ENCODE measurements at places on chromosomes 16 and 17.

DNA sequence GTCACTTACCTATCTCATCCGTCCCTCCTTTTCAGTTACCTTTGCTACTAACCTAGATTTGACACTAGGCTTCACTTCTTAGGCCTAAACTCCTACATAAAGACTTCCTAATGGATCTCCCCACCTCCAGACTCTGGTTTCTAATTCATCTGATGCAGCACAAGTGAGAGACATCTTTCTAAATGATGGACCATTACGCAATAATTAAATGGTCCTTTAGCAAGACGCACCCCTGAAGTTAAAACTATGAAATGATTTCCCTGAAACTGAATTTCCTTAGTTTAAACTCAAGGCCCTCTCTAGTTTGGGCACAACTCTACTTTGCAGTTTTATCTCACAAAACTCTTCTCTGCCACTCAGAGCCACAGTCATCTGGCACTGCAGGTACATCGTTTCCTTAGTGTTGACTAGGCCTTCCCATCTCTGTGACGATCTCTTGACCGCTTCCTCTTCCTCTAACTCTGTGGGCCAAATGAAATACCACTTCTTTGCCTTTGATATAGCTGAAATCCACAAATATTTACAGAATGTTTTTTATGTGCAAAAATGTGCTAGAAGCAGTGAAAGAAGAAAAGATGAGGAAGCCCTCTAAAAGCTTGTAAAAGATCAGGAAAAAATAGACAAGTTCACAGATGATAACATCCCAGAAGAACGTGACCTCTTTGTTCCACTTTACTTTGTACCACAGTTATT lies 3.3 kb downstream of the SYNRG start:
- DNase-seq = peak; percentile 83

GRCh38 chr16:7545251-7545650 lies 212.6 kb downstream of the RBFOX1 start:
- DNase-seq = no peak

GRCh38 chr17:74922694-74923537 lies at the start of gene USH1G:
TSS of gene USH1G (minus strand) at chr17:74923255. CDS start at chr17:74923073, 182 bp downstream.
- no peak for DNase-seq

GRCh38 chr17:38751144-38751807 lies 1.3 kb upstream of the PSMB3 start:
- peak; percentile 49 for DNase-seq

GRCh38 chr16:2715519-2715918 lies 4.5 kb downstream of the PRSS27 start:
- peak; percentile 20 for DNase-seq

DNA sequence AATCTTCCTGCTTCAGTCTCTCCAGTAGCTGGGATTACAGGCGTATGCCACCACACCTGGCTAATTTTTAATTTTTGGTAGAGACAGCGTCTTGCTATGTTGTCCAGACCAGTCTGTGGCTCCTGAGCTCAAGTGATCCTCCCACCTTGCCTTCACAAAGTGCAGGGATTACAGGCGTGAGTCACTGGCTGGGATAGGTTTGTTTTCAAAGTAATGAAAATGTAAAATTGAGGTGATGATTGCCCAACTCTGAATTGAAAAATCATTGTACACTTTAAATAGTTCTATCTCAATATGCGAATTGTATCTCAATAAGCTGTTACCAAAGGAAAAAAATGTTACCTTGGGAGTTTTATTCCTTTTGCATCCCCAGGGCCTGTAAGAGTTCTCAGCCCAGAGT lies 1.2 kb upstream of the AMFR start:
- DNase-seq = no peak

DNA sequence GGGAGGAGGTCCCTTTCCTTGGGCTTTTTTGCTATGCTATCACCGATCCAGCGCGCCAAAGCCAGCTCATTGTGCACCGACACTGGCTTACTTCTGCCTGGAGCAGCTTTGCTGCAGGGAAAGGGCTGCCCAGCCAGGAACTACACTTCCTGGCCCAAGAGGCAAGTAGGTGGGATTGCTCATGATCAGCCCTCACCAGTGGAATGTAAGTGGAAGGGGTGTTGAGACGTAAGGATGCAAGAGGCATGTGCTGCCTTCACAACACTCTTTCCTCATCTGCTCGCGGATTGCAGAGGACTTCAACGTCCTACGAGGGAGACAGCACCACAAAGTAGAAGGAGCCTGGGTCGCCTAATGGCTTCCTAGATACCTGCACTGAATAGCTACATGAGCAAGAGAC lies 104.3 kb upstream of the FOXF1 start:
- DNase-seq = no peak

DNA sequence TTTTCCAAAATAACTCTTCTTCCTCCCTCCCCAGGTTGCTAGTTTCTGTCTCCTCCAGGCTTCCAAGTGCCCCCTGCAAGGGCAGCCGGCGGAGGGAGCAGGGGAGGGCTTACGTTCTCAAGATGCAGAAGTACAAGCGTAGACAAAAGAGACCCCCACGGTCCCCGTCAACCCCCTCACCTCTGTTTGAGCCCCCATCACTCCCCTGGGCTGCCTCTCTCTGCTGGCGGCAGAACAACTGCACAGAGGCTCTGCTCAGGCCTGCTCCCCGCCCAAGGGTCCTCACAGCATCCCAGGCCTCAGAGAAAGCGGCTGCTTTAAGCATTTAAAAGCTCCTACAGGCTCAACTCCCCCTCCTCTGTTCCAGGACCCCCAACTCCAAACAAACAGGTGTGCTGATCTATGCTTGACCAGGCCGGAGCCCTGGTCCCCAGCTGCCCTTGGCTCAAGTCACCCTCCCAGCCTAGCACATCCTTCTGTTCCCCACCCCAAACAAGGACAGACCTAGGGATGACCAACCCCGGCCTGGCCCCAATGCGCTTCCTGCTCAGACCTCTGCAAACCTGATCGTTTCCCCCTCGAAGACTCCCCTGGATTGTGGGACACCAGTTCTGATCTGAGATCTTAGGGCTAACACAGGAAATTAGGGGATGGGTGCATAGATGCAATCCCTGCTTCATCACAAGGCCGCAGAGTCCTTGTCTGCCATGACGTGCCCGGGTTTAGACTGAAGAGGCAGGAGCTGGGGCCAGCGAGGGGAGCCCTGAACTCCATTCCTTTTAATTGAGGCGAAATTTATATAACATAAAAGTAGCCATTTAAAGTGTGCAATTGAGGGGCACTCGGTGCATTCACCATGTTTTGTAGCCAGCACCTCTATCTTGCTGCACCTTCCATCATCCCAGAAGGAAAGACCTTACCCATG lies 17.2 kb upstream of the RBFOX3 start:
- no peak for DNase-seq

Measured in EL (cell line).